Stimulated activated CD8-positive, alpha-beta memory T cell treated with anti-CD3 and anti-CD28 coated beads, Interleukin-2, amount 100 ng/mL, for 48 hours (primary cell): ENCODE measurements at places on chromosomes 4 and X.

DNA sequence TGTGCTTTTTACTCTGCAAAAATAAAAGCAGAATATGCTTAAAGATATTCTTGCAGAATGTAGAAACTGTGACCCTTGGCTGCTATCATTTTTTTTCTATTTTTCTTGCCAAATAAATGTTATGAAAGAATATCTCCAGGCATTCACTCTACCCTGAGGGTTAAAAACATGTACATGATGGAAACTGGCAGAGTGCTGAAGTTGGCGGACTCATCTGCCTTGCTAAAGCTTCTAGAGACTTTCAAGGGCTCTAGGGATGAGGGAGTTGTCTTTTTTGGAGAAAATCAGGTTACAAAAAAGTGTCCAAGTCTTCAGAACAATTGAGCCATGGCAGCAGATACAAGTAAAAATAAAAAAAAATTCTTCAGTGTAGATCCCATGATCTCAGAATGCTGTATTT is 40.5 kb upstream of the NRK start:
- no peak for DNase-seq

DNA sequence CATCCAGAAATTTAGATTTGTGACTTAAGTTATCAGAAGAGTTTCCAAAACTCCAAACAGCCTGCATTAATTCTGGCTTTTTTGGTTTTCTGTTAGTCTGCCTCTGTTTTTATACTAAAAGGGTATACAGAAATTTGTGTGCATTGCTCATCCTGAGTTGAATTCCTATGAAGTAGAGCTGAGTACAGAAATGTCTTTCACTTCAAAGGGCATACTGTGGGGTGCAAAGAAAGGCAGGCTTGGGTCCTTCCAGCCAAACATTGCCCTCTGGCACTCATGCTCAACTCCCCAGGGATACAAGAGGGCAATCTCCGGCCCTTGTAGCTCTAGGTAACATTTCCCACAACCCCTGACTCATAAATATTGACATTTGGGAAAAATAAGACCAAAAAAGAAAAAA is 27.6 kb upstream of the TMEM184C start:
- DNase-seq: no peak

GRCh38 chr4:1357356-1358248 is 10.6 kb downstream of the UVSSA start:
- DNase-seq: no peak

- no peak for DNase-seq
Measured at GRCh38 chr4:184902550-184902949, 76.8 kb upstream of the ACSL1 start.

DNA sequence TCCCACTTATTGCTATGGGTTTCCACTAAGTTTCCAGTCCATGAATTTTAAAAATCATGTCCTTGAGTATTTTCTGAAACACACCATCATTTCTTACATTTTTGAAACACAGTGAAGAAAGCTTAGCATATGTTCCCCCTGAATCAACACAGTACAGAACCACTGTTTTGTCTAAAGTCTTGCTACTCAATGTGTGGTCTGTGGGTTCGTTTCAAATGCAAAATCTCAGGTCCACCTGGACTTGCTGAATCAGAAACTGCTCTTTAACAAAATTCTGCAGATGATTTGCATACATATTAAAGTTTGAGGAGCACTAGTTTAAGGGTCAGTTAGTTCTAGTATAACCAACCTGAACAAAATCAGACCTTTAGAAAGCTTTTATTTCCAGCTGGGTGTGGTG is 60.4 kb downstream of the SUPT20HL2 start:
- no peak for DNase-seq

DNA sequence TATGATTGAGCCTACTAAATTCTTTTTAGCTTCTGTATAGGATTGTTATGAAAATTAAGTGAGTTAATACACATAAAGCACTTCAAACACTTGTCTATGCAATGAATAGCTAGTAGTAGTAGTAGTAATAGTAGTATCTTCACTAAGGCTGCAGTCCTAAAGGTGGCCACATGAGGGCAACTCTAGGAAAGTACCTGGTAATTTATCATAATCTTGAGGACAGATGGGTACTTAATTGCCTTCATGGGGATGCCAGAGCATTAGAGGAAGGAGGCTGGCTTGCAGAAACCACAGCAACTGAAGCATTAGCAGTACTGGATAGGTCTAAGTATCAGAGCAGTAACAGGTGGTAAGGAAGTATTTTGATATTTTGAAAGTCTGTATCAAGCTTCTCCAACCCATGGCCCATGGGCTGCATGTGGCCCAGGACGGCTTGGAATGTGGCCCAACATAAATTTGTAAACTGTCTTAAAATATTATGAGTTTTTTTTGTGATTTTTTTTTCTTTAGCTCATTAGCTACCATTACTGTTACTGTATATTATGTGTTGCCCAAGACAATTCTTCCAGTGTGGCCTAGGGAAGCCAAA is 17.3 kb downstream of the NIPAL1 start:
- DNase-seq: no peak

DNA sequence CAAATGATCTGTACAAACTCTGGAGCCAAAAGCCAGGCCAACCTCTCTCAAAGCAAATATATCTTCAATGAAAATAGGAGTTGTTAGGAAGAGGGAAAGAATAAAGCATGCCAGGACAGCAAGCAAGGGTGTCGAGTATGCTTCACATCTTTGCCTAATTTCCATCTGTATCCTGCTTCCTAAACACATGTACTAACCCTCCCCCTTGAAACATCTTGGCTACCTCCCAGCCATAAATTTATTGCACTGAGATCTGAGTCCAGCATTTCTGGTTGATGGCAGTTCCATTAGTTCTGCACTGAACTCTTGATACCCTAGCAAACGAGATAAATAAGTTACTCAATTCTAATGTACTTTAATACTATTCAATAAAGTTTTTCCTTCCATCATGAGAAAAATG is 430.5 kb upstream of the TRAM1L1 start:
- no peak for DNase-seq

GRCh38 chr4:154720123-154720522 is 23.7 kb upstream of the LRAT start:
- DNase-seq: no peak

GRCh38 chrX:81489987-81490386 is 288.1 kb downstream of the SH3BGRL start:
- DNase-seq: no peak

GRCh38 chr4:92421920-92422319 is 118.2 kb downstream of the GRID2 start:
- no peak for DNase-seq

- DNase-seq: no peak
Measured at GRCh38 chr4:1041147-1041935, 29.9 kb downstream of the FGFRL1 start.

DNA sequence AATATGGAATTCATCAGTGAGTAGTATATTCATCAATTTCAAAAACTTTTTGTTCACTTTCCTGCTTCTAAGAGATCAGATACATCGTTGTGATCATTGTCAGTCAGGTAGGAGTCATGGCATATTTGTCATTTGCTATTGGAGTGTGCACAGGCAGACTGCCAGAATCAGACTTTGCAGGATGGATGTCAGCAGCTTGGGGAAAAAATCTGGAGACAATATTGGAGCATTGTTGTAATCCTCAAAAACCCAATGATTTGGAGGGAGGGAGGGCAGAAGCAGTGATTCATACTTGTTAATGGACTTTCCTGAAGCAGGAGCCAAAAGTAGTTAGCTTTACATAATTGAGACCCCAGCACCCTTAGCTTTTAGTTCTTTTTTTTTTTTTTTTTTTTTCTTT is 59.6 kb upstream of the DRP2 start:
- no peak for DNase-seq
